ENCODE measurements at places on chromosomes 7 and 10.

DNA sequence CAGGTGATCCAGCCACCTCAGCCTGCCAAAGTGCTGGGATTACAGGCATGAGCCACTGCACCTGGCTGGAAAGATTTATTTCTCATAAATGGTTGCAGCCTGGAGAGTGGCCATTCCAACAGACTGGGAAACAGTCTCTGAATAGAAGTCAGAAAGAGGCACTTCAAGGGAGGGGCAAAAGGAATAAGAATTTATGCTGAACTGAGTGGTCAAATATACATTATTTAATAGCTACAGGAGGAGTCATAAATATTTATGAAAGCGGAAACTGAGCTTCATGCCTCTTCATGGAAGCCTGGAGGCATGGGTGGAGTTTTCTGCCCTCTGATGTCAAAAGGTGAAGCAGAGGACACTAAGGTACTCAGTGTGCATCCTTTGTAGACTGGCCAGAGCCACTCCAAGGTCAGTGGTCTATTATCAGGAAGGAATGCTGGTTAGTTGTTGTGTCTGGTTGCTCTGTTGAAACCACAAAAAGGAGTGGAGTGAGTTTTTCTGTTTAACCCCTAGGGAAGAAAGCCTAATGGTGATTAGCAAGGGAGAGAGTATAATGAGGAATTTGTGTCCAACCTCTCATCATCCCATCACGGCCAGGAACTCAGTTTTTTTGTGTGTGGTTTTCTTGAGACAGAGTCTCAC lies 9.3 kb upstream of the NRBF2 start:
- no peak for DNase-seq

- DNase-seq = no peak
These were observed 5.9 kb upstream of the LDB3 start for GRCh38 chr10:86662186-86663045.

DNA sequence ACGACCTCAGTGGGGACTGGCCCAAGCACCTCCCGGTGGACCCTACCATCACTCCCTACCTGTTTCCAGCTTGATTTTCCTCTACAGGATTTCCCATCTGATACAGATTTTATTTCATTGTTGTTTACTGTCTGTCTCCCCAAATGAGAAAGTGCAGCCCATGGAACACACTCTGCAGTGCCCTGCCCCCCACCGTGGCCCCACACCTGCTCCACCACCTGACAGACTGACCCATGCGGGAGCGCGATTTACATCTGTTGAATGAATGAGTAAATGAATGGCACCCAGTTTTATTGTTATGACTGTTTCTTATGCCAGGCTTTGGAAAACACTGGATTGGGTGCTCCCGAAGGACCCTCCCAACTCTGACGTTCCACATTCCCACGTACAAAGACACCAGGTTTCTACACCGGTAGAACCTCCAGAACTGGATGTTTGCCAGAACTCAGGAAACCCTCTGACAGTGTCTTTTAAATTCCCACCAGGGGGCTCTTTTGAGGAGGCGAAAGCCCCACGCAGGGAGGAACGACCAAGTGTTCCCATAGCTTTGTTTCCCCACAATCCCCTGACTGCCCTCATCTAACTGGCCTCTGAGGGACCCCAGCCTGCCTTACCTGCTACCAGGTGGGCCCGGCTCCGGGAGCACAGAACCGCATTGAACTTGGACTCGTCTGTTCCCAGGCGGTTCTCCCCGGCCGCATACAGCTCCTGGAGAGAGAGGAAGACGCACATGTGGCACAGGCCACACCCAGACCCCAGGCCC lies 29.0 kb downstream of the PLAC9 start:
- DNase-seq = no peak

GRCh38 chr7:142380069-142380468 lies 122.2 kb upstream of the PRSS58 start:
- no peak for DNase-seq

- no peak for DNase-seq
These were observed 380.0 kb downstream of the GLRX3 start for GRCh38 chr10:130516141-130516735.

DNA sequence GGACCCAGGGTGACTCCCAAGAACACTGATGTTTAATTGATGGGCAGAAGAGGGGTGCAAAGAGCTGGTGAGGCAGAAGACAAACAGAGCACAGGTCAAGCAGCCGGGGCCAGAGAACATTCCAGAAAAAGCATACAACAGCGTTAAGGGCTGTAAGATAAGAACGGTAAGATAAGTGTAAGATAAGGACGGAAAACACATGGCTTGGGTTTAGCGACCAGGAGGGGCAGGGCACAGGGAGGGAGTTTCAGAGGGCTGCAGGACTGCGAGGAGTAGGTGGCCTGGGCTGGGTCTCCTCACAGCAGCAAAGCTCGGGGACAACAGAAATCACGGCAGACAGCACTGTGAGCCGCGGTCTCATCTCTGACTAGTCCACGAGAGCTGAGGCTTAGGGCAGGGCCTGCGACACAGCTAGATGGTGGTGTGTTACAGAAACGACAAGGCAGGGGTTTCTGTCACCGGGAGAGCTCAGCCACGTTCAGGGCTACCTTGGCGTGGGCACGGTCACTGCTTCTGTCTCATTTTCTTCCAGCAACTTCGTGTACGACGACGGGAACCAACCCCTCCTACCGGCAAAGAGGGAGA lies 24.6 kb downstream of the BRI3 start:
- no peak for DNase-seq

DNA sequence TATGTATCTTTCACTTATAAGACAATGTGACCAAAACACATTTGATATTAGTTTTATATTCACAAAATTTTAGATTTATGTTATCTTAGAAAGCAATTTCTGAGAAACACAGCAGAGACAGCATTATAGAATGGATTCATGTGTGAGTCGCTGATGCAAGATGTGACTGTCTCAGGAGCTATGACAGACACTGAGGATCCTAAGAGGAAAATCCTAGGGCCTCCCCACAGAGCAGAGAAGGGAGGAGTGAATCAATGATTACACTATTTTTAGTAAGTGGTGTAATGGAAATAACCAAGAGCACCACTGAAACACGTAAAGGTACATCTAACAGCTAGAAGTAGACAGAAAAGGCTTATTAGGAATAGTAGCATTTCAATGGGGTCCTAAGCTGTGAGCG lies 204.0 kb upstream of the PTN start:
- DNase-seq = no peak

GRCh38 chr10:126170371-126170770 lies 217.9 kb downstream of the ADAM12 start:
- no peak for DNase-seq

DNA sequence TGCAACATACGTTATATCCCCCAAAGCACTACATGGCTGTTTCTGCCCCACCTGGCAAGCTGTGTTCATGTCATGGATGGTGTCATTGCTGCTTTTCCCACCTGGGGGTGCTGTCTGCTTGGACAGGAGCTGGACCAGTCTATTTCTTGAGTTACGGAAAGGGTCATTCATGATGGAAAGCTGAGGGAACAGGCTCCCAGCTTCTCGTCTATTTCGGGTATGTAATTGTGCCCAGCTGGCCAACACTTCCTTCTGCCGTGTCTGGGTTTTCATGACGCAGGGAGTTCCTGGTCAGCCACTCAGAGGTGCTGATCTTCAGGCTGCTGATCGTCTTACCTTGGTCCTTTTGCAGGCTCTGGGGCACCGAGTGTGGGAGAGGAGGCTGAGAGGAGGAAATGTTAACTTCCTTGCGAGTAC lies 8.6 kb downstream of the BTBD16 start:
- DNase-seq = no peak

DNA sequence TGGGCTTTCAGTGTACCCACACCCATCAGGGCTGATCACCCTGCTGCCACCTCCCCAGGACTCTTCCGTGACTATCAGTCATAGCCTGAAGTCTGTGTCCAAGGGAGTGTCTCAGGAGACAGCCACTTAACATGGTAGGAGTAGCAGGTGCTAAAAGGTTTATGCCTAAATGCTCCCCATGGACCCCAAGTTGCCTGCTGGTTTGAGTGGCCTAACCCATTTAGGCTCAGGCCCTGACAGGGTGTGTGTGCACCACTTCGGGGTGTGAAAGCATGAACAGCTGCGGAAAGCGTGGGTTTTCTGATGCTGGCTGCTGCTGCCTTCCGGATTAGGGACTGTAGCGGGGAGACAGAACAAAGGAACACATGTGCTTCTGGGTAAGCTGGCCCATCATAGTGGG lies 93.2 kb upstream of the SAMD8 start:
- DNase-seq = no peak

DNA sequence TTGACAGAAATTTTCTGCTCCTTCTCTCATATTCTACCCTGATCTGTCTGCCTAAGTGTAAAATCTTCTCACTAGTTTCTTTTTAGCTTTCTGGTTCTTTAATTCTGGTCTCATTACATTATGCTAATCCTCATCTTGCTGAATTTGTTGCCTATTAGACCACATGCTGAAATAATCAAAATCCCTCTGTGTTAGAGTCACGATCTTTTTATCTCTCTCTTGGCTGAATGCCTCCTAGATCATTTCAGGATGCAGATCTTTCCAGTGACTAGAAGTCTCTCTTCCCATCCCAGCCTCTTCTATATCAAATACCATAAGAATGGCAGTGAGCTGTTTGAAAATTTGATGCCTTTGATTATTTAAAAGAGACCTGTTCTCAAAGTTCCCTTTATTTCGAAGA lies 661.9 kb downstream of the SORCS1 start:
- peak; percentile 43 for DNase-seq

DNA sequence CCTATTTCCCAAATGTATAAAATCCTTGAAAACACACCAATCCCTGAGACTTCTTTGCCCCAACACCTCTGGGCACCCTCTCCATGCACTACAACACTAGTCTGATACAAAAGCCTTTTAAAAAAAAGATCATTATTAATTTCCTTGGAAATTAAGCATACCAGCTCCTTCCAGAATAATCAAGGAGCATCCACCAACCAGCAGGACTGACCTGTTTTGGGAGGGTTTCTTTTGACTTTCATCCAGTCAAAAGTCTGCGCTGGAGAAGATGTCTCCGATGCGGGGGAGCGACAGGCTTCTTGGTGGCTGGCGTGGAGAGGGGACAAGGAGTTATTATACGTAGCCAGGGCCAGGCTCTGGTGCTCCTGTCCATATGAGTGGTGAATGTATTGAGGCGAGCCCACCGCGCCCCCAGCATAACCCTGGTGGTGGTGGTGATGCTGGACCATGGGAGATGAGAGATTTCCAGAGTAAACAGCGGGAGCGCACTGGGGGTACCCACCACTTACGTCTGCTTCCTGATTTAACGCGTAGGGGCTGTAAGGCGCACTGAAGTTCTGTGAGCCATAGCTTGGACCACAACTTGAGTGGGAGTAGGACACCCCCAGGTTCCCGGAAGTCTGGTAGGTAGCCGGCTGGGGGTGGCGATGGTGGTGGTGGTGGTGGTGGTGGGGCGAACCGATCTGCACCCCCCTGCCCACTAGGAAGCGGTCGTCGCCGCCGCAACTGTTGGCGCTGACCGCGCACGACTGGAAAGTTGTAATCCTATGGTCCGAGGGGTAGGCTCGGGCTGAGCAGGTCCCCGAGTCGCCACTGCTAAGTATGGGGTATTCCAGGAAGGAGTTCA lies 527 bp downstream of the HOXA1 start:
- DNase-seq = no peak

GRCh38 chr7:24866004-24866615 lies 108.8 kb upstream of the GSDME start:
- no peak for DNase-seq

GRCh38 chr7:21352540-21353387 lies 75.1 kb upstream of the SP4 start:
- no peak for DNase-seq

DNA sequence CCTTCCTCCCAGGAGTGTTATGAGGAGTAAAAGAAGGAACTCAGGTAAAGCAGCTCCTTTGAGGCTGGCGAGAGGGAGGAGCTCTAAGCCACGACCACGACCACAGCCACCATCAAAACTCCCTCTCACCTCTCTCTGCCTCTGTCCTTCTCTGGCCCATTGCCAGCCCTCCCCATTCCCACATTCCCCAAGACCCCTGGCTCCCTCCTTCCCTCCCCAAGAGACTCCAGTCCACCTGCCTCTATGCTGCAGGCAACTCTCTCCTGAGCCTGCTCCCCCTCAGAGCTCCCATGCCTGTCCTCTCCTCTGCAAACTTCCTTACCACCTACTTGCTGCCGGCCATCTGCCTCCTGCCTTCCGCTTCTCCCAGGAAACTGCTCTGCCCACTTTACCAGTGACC lies 9.5 kb downstream of the SLIT1 start:
- DNase-seq = no peak

GRCh38 chr10:26534384-26534783 lies 96.2 kb downstream of the APBB1IP start:
- DNase-seq = no peak

GRCh38 chr10:78413076-78414055 lies 379.7 kb downstream of the RPS24 start:
- DNase-seq = no peak

DNA sequence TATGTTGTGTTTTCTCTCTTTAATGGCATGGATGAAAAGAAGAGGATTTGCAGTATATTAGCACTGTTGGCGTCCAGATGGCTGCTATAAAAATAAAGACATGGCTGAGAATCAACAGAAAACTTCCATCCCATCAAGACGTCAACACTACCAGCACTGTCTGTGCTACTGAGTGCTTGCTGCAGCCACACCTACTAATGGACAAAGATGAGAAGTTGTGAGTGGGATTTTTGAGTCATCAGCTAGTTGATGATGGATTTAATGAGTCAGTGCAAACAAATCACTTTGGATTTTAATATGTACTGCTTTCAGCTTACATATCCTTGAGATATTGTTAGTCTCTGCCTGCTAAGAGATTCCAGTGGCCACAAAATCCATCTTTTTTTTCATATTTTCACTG lies 631.0 kb upstream of the ANKRD30A start:
- peak; percentile 64 for DNase-seq

- DNase-seq = no peak
These were observed 110.6 kb downstream of the ABLIM1 start for GRCh38 chr10:114547514-114547913.

DNA sequence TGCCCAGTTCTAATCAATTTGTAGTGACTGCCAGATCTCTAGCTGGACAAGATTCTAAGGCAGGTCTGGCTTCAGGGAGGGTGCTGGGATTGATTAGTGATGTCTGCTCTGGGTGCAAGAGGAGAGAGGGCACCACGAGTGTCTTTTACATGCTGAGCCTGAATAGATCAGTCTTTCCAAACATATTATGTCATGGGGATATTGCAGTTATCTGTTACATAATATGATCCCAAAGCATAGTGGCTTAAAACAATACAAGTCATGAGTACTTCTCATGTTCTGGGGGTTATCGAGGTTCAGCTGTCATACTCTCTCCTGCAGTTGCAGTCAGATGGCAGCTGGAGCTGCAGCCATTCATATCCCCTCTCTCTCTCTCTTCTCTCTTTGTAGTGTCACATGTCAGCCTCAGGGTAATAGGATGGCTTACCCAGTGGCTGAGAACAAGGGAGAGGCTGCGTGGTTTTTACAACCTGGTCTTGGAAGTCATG lies 26.0 kb downstream of the SLC29A3 start:
- DNase-seq = no peak

GRCh38 chr10:110263164-110263563 lies 41.6 kb downstream of the SMNDC1 start:
- no peak for DNase-seq

DNA sequence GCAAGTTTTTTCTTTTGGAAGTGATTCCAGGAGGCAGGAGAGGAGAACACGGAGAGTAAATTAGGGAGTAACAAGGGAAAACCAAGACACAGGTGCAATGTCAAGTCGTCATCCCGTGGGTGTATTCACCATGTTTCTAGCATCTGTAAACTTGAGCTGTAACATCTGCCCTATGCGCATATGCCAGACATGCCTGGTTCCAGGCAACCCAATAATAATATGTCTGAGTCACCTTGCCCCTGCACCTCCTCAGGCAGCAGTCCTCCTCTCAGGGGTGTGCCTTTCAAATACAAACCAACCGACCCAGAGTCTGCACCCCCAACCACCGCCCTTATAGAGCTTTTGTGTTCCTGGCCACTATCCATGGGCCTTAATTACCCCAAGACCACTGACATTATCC lies 107.0 kb upstream of the PDE1C start:
- DNase-seq = no peak
